ENCODE measurements at places on chromosomes 2 and 18. TPM values are rescaled to one million over a fixed set of nuclear protein-coding genes. Genes with fewer than 3 reads are reported as not detected.

Gene ERBB4
- under 0.01 TPM for total RNA-seq

Gene TMEM198
- total RNA-seq = 1.1 TPM

Gene GALNT3
- 44.8 TPM for total RNA-seq

Gene CAPN13
- 1.9 TPM for total RNA-seq

Gene PRSS56
- total RNA-seq = not detected

Gene ELOA2
- not detected for total RNA-seq

Gene ABCA12
- total RNA-seq = not detected

Gene GPR55
- 0.81 TPM for total RNA-seq

Gene ICA1L
- 1.3 TPM for total RNA-seq

Gene ANKRD53
- not detected for total RNA-seq

Gene SATB2
- total RNA-seq = 5.1 TPM

Gene CYP1B1
- total RNA-seq = 37.2 TPM

Gene NFATC1
- 5.9 TPM for total RNA-seq

Gene CHRND
- not detected for total RNA-seq

- DNase-seq = no peak
Measured at GRCh38 chr2:119775102-119775501, 15.4 kb downstream of the PTPN4 start.

- DNase-seq = no peak
Measured at GRCh38 chr18:57208047-57208446, 61.2 kb downstream of the BOD1L2 start.

GRCh38 chr2:203682688-203683130 lies 23.7 kb upstream of the CD28 start:
- no peak for DNase-seq

DNA sequence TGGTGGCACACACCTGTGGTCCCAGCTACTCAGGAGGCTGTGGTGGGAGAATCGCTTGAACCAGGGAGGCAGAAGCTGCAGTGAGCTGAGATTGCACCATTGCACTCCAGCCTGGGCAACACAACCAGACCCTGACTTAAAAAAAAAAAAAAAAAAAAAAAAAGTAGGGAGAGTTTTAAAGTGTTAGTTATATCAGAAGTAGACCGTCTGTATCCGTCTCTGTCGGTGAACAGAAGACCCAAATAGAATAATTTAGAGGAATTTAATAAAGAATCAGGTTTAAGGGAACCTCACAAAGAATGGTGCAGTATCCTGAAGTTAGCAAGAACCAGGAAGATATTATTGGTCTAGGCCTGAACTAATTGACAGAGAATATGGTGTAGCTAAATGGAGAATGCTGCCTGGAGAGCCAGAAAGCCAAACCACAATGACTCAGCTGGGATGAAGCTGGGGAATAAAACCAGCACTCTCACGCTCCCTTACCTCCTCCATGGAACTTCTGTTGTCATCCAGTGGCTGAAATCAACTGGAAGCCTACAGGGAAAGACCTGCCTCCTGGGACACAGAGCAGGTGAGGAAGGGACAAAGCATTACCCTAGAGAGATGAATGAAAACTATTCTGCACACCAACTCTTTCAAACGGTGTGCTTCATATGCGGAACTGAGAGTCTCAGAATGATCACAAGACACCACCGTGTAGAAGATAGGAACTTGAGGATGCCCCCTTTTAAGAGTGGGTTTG lies 39.1 kb upstream of the PLEKHM3 start:
- DNase-seq = peak; percentile 86

DNA sequence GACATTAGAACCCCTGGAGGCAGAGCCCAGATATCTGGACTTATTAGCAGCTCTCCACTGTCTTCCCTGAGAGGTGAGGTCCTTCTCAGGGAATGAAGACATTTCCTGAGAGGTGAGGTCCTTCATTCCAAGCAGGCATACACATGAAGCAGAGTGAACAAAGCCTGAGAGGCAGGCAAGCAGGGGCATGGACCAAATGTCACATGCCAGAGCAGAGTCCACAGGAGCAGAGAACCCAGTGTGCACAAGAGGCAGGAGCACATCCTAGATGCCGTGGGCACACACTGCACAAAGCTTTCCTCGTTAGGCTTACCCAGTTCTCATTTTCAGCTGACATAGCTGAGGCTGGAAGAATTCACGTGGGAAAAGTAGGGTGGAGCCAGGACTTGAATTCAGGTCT lies 759.9 kb upstream of the HS6ST1 start:
- no peak for DNase-seq

DNA sequence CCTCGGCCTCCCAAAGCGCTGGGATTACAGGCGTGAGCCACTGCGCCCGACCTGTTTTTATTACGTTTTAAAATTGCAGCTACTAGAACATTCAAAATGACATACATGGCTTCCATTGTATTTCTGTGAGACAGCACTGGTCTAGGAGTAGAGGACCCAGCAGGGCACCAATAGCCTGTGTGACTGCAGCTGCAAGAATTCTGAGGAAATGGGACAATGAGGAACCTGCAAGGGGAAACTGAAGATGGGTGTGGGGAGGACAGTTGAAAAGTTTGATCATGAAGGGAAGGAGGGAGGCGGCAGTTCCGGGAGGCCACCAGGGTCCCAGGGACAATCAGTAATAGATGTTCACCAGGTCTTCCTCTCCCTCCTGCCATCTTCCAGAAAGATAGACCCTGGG lies 13.9 kb upstream of the DNPEP start:
- DNase-seq = no peak

GRCh38 chr2:181374781-181375675 lies 82.2 kb upstream of the ITGA4 start:
- no peak for DNase-seq

- no peak for DNase-seq
Measured at GRCh38 chr2:240915526-240916341, 9.6 kb downstream of the CROCC2 start.

DNA sequence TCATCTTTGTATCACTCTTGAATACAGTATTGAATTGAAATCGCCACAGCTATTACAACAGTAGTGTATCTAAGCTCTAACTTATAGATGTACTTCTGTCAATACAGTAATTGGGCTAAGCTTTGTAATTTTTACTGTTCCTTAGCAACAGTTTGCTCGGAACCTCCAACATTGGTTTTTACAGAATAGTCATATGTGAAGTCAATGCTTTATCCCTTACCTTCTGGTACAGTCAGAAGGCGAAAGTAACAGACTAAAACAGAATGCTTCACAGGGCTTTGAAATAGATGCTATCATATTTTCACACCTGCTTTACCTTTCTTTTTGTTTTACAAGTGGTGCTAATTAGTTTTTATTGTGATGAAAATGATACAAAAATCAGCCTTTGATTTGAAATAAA lies 46.9 kb upstream of the CYP20A1 start:
- DNase-seq = no peak

- DNase-seq = peak; percentile 34
Measured at GRCh38 chr2:73494031-73494430, 108.4 kb downstream of the ALMS1 start.

DNA sequence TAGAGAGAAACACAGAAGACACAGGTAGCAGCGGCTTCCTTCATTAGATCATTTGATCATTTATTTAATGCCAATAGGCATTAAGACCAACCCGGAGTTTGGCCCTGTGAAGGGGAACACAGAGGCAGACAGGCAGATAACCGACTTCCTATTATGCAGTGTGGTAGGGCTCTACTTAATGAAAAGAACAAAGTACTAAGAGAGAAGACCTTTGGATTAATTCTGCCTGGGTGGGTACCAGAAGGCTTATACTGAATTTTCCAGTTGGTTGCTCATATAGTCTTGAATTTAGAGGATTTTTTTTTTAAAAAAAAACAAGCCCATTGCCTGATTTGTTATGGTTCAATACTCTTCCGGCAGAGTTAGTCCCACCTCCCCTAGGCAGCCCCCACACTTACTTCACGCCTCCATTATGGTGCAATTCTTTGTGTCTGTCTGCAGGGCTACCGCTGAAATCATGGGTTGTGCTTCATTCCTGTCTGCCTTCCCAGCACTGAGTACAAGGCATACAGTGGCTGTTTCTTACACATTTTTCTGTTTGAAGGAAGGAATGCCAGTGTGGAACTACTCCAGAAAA lies 244.3 kb upstream of the APCDD1 start:
- no peak for DNase-seq

- no peak for DNase-seq
Measured at GRCh38 chr2:212136216-212136795, 402.3 kb downstream of the ERBB4 start.

DNA sequence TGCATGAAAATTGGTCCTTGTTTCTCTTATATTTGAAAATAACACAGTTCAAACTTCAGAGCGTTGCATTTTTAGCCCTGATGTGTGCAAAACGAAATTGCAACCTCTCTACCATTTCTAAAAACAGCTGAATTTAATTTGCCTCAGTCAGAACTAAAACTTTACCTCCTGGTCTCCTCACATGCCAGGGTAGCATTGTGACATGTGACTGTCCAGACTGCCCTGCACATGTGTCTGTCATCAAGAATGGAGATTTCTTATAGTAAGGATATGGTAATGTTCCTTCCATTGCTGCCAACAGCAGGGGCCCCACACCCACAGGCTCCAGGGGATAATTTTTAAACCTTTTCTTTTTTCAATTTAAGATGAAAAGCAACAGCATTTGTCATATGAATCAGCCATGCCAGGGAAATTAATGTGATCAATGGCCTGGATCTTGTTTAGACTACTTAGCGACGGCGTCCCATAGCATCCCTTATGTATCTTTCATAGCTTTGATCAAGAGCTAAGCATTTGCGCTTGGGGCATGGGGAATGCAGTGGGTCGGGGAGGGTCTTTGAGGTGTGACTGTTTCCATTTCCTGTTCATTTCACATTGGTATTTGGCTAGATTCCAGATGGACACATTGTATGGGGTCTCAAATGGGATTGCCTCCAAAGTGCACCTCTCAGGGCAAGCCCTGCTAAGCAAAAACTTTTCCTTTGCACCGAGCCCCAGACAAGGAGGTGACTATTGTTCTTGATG lies 92.4 kb upstream of the RASGRP3 start:
- DNase-seq = no peak

- DNase-seq = no peak
Measured at GRCh38 chr18:10454681-10455557, 484 bp downstream of the APCDD1 start.

DNA sequence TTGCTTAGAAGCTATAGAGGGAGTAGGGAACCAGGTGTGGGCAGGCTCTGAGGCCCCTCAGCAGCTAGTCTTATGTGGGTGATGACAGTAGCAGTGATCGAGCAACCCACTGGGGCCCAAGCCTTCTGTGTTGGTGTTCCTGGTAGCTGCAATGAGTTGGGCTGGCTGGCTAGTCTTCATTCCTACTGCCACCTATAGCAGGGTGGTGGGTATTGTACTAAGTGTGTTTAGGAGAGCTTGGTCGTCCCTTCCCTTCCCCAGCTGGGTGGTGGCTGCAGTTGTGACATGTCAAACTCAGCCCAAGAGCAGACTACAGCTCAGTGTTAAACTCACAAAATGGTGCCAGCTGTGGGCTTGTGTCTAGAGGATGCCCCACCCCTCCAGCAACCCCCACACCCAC lies 486.1 kb upstream of the UBE2E3 start:
- no peak for DNase-seq

- no peak for DNase-seq
Measured at GRCh38 chr2:183029219-183029618, 9.0 kb downstream of the NCKAP1 start.

- DNase-seq = peak; percentile 69
Measured at GRCh38 chr18:21194871-21195771, 46.9 kb upstream of the GREB1L start.

DNA sequence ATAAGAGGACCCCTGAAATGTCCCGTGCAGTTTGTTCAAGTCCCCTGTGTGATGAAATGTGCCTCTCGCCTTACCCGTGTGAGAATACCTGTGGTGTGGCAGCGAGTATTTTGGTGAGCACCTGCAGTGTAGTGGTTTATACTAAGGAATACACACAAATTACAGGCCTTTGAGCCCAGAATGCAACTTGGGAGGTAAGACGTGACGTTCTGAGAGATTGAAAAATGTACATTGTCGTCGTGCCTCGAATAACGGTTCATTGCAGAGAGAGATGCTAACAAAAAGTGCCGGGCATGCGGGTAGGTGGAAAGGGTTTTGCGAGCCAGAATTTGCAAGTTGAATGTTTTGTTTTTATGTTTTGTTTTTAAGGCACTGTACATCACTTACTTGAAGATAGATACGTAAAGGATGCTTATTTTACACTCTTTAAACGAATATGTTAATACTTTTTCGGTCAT lies 867 bp downstream of the RBBP8 start:
- no peak for DNase-seq

DNA sequence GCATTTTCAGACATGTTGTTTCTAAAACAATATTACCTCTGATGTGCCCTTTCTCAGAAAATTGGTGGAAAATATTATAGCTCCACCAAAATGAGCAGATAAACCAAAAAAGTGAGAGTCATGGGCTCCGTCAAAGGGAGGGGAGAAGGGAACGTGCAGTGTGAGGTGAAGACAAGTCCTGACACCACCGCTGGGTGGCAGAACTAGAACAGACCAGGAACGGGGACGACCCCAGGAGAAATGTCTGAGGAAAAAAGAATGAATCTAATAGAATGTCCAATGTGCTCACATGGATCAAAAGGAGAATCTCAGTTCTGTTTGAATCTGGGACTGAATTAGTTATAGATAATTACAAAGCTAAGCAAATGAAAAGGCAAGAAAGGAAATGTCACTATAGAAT lies 22.6 kb upstream of the BCL2 start:
- DNase-seq = peak; percentile 52

GRCh38 chr18:79416677-79417052 lies 20.9 kb downstream of the NFATC1 start:
- DNase-seq = no peak

DNA sequence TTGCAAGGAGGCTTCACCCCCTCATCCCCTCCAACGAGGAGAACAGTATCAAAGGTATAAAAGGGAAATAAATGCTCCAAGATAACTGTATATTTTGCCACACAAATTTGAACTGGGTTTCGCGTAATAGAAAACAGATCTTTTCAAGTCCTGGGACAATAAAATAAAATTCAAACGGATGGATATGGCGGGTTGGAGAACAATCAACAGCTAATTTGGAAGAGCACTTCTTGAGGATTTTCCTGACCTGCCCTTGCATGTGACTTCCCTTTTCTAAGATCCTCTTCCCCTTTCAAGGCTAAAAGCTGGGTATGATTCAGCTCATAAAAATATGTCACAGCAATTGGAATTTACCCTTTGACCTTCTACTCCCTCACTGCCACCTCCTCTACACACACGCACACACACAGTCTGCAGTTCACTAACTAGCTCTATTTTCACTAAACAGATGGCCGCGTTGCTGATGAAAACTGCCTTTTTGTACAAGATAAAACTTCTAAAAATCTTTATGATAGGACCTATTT lies 386.9 kb downstream of the FIGN start:
- DNase-seq = peak; percentile 91

GRCh38 chr2:234650911-234651310 lies 154.0 kb upstream of the ARL4C start:
- DNase-seq = no peak

DNA sequence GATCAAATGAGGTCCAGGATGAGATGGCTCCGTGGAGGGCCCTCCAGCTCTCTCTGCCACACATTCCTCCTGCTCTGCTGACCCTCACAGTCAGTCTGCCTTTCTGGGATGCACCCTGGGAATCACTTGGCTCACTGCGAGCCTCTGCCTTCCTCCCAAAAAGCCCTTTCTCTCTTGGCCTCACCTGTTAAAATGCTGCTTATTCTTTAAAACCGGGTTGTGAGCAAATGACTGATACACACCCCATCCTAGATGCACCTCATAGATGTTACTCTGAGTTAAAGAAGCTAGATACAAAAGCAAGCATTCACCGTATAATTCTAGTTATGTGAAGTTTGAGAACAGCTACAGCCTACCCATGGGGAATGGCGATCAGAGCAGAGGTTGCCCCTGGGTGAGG lies 167.7 kb upstream of the MYCN start:
- no peak for DNase-seq

Measured in PC-3 (cell line).